ENCODE measurements at places on chromosomes 2 and 18.

- no peak for DNase-seq
Observed at GRCh38 chr2:171260471-171261424, 100.1 kb upstream of the TLK1 start.

- no peak for DNase-seq
Observed at GRCh38 chr18:48949606-48950535, 894 bp downstream of the SMAD7 start.

GRCh38 chr2:145380436-145381017, 860.6 kb upstream of the ZEB2 start:
- no peak for DNase-seq

GRCh38 chr2:62192811-62193210, 3.1 kb upstream of the B3GNT2 start:
- no peak for DNase-seq

GRCh38 chr2:65710779-65711295, 278.4 kb upstream of the SPRED2 start:
- DNase-seq: no peak

- DNase-seq: no peak
Observed at GRCh38 chr2:142557391-142557790, 320.1 kb upstream of the KYNU start.

DNA sequence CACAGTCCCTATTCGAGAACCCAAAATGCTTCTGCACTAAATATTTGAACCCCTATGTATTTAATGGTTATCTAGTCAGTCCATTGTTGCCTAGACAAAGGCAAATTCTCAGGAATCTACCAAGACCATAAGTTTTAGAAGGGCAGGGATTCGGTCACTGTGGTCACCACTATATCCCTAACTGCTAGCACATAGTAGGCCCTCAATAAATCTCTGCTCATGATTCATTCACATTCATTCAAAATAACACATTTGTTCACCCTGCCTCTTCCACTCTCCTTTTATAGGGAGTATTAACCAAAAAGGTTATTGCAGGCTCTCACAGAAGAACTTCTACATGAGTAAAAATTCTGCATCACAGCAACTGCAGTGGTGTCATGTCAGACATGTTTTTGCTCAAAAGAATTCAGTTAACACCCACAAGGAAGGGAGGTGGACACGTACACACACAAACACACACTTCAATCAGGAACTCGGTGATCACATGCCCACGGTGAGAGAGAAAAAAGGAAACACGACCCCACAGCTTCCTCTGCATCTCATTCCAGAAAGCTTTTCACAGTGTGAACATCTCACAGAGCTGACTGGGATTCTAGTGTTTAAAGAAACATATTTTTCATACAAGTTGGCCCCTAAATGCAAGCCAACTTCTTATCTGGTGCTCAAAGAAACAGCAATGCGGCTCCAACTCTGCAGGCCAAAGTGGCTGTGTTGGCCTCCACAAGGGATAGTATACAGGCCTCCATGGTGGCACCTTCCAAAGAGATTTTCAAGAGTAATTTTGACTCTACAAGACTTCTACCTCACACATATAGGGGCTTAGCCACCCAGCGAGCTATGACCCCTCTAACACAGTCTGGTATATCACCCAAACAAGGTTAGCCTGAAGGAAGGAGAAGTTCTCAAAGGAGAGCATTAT, 98.0 kb downstream of the ANKRD44 start:
- no peak for DNase-seq

- DNase-seq: no peak
Observed at GRCh38 chr2:204452464-204453023, 92.7 kb upstream of the PARD3B start.

DNA sequence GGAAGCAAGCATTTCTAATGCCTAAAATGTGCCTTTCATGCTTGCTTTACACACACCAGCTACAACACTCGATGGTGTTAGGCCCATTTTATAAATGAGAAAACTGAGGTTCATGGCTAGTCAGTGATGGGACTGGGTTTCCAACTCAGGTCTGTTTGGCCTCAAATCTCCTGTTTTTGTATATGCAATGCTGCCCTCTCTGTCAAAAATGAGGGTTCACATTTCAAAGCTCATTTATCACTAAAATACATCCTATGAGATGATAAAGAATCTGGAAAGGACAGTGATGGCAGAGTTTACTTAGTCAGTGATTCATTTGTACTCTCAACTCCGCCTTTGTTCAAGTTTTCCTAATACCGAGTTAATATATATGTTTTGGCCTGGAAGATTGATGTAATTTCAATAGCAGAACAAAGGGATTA, 92.3 kb downstream of the KCTD1 start:
- no peak for DNase-seq

DNA sequence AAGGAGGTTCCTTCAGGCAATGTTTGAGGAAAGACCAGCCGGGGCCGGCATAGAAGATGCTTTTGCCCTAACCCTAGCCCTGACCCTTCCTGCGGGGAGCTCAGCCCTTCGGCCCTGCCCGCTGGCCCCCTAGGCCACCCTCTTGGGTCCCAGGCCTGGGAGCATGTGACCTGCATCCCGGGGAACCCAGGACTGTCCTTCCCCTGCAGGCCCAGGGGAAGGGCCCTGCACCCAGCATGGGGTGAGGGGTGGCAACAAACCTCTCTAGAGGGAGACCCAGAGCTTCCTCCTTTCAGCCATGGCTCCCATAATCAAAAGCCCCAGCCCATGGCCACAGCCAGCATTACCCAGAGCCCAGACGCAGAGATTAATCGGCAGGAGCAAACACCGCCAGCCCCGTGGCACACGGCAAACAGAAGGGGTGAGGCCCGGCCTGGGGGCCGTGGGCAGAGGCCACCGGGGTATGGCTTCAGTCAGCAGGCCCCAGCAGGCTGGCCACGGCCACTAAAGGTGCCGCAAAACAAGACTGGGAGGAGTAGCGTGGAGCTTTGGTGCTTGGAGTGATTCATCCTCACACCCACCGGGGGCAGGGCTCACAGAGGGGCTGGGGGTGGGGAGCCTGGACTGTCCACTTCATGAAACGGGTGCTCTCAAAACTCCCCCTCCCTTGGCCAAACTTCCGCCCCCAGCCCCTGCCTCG, 61.6 kb upstream of the HPCAL1 start:
- DNase-seq: no peak

- DNase-seq: no peak
Observed at GRCh38 chr2:118675531-118675930, 171.9 kb downstream of the EN1 start.

GRCh38 chr2:126935774-126936173, 37.1 kb downstream of the TEX51 start:
- DNase-seq: no peak

DNA sequence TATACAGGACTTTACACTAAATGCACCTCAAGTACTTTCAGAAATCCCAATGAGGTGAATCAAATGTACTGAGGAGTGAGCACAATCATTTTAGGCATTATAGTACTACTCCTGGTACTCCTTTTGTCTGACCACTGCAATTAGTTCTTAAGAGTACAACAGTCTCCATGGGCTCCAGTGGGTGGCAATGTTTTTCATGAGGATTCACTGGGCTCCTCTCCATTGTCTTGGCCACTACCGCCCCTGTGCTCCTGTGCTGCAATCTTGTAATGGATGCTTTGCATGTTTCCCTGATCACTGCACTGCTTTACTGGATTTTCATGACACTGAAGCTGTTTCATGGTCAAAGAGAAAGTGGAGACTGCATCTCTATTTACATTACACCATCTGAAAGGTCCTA, 268.5 kb upstream of the ZSWIM2 start:
- no peak for DNase-seq

GRCh38 chr2:226066391-226066790, 666.9 kb downstream of the NYAP2 start:
- DNase-seq: no peak
